ENCODE measurements at places on chromosomes 2 and 18. TPM values are rescaled to one million over a fixed set of nuclear protein-coding genes. Genes with fewer than 3 reads are reported as not detected.
A peak's percentile ranks its signal among the peaks of the same experiment; 100 is the strongest.

GRCh38 chr2:113877711-113878598, 11.9 kb upstream of the ACTR3 start:
- peak; percentile 56 for DNase-seq

GRCh38 chr2:100207411-100207885, 65.1 kb upstream of the AFF3 start:
- no peak for DNase-seq

KCNJ3 gene
- total RNA-seq = not detected

GPR55 gene
- 0.87 TPM for total RNA-seq

TIMM21 gene
- total RNA-seq = 29.2 TPM
